ENCODE measurements at places on chromosomes 11 and 22.

- DNase-seq: no peak
These were observed 13.1 kb downstream of the TREH start for GRCh38 chr11:118666371-118666770.

GRCh38 chr11:78414321-78415051, 3.1 kb downstream of the GAB2 start:
- no peak for DNase-seq

GRCh38 chr11:65498042-65498726, 661 bp upstream of the MALAT1 start:
- DNase-seq: no peak

DNA sequence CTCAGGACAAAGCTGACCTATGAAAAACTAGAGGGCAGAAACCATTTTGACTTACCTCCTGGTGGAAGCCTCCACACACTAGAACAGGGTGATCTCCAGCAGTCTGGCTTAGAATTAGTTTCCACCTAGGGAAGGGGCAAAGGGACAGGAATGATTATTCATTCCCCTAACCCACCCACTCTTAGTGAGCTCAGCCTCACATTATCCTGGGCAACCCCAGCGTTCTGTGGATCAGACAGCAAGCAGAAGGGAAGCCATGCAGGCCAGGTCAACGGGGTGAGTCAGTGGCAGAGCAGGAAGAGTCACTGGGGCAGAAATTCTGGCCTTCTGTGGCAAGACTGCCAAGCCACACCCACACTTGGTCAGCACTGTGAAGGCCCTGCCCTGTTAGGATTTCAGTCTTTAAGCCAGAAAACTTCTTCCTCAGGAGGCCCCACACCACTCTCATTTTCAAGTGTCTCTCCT, 10.5 kb downstream of the NUMA1 start:
- DNase-seq: no peak

GRCh38 chr22:28942333-28942732, 59.0 kb downstream of the ZNRF3 start:
- DNase-seq: no peak

GRCh38 chr11:61901397-61901796, 10.1 kb upstream of the FADS3 start:
- DNase-seq: no peak

DNA sequence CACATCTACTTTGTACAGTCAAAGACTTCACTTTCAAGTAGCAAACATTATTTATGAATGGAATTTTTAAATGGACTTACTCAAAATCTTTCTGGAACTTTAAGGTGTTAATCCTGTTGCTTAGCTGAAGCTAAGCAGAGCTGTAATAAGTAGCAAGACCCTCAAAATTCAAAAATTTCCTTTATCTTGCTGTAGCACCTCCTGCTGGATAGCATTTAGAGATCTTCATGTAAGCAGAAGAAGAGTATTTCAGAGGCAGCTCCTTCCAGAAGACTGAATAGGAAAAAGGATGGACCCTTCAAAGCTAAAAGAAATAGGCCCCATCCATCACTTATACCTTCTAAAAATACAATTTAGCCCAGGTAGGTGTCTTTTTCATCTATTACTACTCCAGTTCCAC, 3.4 kb downstream of the PHF21A start:
- DNase-seq: no peak

DNA sequence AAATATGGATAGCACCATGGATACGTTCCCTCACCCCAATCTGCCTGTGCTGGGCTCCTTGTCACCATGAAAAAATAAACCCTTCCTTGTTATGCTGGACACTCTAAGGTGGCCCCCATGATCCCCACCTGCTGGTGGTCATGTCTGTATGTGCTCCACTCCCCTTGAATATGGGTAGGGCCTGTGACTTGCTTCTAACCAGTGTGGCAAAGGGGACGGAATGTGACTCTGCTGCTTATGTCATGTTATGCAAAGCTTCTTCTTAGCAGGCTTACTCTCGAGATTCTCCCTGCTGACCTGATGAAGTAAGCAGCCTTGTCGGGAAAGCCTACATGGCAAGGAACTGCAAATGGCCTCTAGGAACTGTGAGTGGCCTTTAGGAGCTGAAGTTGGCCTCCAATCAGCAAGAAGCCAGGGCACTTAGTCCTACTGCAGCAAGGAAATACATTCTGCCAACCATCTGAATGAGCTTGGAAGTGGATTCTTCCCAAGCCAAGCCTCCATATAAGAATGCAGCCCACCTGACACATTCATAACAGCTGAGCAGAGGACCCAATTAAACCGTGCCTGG, 159.9 kb downstream of the CCDC34 start:
- DNase-seq: no peak

DNA sequence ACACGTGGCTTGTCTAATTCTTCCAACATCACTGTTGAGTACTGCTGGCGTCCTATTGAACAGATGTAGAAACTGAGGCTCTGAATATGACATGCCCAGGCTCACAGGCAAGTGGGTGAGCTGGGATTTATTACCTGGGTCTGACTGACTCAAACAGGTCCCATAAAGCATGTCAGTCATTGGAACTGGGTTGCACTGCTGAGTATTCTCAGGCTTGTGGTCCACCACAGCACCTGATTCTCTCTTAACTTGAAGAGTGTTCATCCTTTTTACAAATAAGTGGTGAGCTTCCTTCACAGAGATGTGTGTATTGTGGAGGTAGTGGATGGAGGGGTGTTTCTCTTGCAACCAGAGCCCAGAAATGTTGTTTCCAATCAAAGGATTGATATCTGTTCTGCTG, 44.5 kb downstream of the SC5D start:
- no peak for DNase-seq

- no peak for DNase-seq
These were observed 3.8 kb upstream of the ADORA2A start for GRCh38 chr22:24423519-24424000.

DNA sequence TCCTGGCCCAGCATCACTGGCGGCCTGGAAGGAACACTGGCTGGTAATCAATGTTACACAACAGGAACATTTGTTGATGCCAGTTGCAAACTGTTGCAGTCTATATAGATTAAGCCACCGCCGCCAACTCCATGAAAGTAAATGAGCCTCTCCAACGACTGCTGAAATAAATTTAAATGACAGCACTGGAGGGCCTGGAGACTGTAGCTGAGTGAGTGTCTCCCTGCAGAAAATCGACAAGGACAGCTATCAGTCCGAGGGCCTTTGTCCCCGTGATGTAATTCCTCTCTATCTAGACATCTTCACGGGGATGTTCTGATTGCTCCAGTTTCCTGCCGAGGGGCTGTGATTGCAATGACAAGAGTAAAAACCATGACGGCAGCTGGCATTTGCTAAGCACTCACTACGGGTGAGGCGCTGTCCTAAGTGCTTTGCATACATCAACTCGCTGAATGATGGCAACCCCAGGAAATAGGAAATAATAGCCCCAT, 120.4 kb downstream of the SEZ6L start:
- DNase-seq: no peak

GRCh38 chr22:29298641-29299040, 7.8 kb upstream of the GAS2L1 start:
- no peak for DNase-seq

- DNase-seq: no peak
These were observed 25.5 kb upstream of the TSPAN18 start for GRCh38 chr11:44701276-44701675.

DNA sequence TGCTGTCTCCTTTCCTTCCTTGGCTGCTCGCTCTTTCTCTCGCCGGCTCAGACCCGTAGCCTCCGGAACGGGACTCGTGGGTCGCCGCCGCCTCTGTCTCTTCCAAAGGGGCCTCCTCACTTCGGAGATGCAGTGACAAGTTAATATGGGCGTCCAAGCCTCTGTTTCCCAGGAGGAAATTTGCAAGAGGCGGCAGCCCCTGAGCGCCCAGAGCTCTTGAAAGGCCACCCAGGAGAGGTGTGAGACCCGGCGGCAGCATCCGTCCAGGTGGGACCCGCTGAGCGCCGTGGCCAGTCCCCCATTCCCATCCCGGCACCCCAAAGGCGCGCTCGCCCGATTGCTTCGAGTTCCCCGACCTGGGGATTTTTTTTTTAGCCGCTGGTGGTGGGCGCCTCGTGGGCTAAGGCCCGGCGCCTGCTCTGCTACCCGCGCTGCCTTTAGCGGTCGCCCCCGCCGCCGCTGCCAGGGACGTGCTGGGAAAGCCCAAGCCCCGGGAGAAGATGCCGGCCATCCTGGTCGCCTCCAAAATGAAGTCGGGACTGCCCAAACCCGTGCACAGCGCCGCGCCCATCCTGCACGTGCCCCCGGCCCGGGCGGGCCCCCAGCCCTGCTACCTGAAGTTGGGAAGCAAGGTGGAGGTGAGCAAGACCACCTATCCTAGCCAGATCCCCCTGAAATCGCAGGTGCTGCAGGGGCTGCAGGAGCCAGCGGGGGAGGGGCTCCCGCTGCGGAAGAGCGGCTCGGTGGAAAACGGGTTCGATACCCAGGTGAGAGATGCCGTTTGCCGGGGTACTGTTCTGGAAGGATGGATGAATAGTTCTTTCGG, 772 bp downstream of the NAV2 start:
- no peak for DNase-seq

GRCh38 chr11:102981324-102981910, 25.9 kb upstream of the MMP13 start:
- no peak for DNase-seq

DNA sequence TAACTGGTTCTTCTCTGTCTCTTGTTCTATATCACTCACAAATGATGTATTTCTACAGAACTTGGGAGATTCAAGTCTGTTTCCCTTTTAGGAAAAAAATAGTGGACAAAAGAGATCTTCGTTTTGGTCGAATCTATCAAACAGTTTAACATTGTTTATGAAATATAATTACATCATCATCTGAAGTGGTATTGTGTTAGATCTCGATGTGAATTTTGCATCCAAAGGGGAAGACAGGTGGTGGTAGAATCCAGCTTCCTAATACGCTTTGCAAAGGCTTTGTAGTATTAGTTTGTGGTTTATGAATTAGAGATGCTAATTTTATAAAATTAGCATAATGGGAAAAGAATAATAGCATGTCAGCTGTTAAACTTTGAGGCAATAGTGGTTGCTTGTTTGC, 3.4 kb downstream of the SIK2 start:
- DNase-seq: no peak

GRCh38 chr11:104093426-104094280, 57.2 kb downstream of the DDI1 start:
- DNase-seq: no peak

DNA sequence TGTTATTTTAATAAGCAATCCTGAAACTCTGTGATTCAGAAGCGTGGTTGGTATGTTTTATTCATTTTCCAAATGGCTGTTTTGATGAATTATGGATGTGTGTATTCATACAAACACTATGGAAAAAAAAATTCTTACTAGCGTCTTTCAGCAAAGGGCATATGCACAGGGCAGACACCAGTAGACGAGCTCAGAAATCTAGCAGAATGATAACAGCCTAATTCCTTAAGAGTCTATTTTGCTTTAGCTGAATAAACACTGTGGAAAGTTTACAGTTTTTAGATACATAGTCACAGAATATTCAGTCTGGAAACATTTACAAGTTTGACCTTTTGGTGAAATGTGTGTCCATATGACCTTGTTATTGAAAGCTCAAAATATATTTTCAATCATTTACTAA, 418.8 kb upstream of the LUZP2 start:
- DNase-seq: no peak

- no peak for DNase-seq
These were observed 65.2 kb upstream of the TOP3B start for GRCh38 chr22:22047776-22048175.

DNA sequence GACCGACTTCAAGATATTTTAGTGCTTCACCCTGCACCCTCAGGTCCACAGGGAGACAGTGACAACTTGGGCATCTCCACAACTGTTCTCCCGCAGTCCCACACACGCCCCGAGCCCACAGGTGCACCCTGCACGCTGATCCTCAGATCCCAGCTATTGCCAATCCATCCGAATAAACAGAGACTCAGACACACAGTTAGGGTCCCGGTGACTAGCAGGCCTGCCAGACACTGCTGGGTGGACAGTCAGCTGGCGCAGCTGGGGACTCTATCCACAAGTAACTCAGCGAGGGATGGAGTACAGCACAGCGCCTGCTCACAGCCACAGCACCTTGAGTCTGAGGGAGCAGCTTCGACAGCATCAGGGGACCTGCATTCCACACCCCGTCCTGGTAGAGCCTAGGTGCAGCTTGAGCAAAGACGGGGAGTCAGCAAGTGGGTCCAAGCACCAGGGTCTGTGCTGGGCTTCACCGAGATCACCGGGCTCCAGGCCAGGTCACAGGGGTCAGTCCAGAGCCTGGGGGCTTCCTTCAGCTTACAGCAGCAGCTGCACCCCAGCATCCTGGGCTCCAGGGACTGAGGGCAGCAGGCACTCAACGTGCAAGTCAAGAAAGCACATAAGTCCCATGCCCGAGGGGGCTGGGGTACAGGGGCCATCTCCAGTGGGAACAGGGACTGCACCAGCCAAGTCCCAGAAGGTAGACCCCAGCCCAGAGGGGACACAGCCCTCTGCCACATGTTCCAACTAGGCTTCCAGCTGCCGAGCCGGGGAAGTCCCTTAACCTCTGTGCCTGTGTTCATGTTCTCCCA, 7.6 kb downstream of the RPL3 start:
- no peak for DNase-seq

DNA sequence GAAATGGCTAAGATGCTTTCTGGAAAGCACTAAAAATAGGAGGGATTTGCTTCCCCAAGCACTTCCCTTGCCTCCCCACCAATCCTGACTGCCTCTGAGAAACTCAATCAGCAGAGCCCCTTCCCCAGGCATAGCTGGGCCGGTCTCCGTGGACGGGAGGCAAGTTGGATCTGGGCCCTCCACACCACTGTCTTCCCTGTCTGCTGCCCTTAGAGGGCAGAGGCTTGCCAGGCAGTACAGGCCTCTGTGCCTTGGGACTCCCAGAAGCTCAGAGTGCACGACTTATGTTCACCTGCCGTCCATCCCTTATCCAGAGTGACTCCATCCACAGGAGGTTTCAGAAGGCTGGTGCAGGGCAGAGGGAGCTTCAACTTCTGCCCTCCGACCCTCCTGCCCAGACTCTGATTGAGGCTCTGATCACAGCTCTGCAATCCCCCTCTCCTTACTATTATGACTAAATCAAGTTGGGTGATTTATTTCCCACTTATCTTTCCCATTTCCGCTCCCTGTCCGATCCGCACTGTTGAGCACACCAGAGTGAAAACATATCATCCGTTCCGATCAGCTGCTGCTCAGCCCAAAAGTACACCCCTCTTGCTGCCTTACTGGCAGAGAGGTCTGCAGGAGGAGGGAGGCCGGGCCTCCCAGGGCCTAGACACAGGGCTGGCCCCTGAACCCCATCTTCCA, 71.8 kb downstream of the DSCAML1 start:
- DNase-seq: no peak

- DNase-seq: no peak
These were observed 25.8 kb upstream of the DAGLA start for GRCh38 chr11:61654397-61654829.

GRCh38 chr11:13140028-13140870, 131.1 kb downstream of the RASSF10 start:
- DNase-seq: no peak

DNA sequence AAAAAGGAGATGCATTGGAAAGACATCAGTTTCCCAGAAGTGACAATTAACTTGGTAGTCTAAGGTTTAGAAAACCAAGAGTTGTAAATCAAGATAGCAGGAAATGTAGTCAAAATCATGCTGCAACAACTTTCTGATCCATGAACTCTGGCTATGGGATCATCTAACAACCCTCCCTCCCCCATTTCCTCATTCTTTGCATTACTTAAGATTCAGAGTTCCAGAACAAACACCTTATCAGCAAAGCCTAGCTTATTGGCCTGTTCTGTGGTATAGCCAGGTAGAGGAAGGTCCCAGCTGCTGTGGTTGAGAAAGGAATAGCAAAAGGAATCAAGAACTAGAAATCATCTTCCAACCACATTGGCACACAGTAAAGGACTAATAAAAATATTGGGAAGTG, 651.1 kb downstream of the METTL15 start:
- DNase-seq: no peak

- no peak for DNase-seq
These were observed 108.8 kb downstream of the GRIA4 start for GRCh38 chr11:105718641-105719040.

All from NCI-H1417 treated with DMSO at 0.1 percent for 48 hours (cell line).